ENCODE measurements at places on chromosomes 13 and 19. TPM values are rescaled to one million over a fixed set of nuclear protein-coding genes. Genes with fewer than 3 reads are reported as not detected.

NLRP5 gene
- total RNA-seq, result not detected

GTF2F1 gene
- total RNA-seq, result 63.0 TPM

ZNF737 gene
- 7.9 TPM for total RNA-seq

RNF225 gene
- 0.32 TPM for total RNA-seq

ZNF616 gene
- total RNA-seq, result 7.6 TPM

LILRA1 gene
- not detected for total RNA-seq

MTUS2 gene
- total RNA-seq, result not detected
